ENCODE measurements at places on chromosomes 4 and X.

DNA sequence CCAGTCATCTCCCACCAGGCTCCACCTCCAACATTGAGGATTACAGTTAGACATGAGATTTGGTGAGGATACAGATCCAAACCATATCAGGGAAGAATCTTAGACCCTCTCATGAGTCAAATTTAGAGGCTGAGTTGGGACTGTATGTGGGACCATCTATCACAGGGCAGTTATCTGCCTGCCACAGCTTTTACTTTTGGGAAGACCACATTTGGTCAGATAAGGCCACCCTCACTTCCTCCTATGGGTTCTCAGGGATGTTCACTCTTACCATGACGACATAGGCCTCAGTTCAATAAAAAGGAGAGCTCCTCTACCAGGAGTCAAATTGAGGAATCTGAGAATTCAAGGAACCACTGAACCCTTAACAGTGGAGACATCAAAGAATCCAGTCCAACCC, 2.1 kb downstream of the MAGEB2 start:
- DNase-seq = no peak

GRCh38 chr4:7041801-7042502, 1.2 kb upstream of the TADA2B start:
- DNase-seq = no peak

GRCh38 chrX:109481986-109482385, at the start of gene GUCY2F:
Gene GUCY2F, minus strand, starts transcription at chrX:109482086. Its CDS starts 6,150 bp downstream, at chrX:109475936.
- DNase-seq = no peak

- no peak for DNase-seq
Observed at GRCh38 chrX:5068550-5068949, 1160.1 kb downstream of the NLGN4X start.

- no peak for DNase-seq
Observed at GRCh38 chr4:28313729-28314713, 1453.4 kb downstream of the STIM2 start.

DNA sequence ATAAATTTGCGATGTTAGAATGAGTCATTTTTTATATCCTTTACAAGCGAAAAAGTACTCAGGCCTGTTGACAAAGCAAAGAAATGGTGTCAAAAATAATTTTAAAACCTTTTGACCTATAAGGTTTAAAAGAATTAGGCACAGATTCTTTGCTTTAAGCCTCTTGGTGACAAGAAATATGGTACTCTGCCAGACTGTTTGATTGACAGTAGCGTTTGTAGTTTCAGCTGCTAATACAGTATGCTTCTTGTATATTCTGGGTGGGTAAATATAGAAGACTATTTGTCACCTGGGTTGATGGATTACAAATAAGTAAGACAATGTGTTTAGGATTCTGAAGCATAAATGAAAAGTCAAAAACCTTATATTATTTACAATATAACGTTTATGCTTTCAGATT, 193.1 kb upstream of the PITX2 start:
- DNase-seq = no peak

Measured in cortex of kidney (tissue), 1 donor.